Stromal cell of bone marrow (primary cell): ENCODE measurements at places on chromosomes 6 and 20.

DNA sequence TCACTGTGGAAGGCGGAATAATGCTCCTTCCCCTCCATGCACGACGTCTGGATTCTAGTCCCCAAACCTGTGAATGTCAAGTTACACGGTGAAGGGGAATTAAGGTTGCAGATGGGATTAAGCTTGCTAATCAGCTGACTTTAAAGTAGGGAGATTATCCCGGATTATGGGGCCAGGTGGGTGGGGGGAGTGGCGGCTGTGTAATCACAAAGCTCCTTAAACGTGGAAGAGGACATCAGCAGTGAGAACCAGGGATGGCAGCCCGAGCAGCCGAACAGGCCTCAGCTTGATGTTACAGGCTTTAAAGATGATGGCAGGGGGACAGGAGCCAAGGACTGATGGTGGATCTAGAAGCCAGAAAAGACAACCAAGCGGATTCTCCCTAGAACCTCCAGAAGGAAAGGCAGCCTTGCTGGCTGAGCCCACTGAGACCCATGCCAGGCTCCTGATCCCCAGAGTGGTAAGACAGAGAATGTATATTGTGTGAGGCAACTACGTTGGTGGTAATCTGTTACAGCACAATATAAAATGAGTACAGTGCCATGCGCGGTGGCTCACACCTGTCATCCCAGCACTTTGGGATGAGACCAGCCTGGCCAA lies 117.5 kb downstream of the SCML4 start:
- DNase-seq, result no peak

- no peak for DNase-seq
Observed at GRCh38 chr6:46476301-46476700, 14.9 kb downstream of the RCAN2 start.

GRCh38 chr6:116101302-116101718 lies 657 bp downstream of the NT5DC1 start:
- no peak for DNase-seq

DNA sequence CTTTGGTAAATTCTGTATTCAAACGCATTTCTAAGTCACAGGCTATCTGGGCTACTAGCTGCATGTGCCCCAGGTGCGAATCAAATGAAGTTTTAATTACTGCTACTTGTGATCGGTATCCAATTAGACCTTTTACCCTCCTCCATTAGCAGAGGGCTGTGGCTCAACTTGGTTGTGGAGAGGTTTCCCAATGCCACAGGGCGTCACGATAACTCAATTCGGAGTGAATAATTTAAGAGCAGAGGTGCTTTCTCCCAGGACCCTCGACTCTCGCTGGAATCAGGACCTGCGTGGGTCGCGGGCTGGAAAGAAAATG lies 640 bp downstream of the SAYSD1 start:
- no peak for DNase-seq

DNA sequence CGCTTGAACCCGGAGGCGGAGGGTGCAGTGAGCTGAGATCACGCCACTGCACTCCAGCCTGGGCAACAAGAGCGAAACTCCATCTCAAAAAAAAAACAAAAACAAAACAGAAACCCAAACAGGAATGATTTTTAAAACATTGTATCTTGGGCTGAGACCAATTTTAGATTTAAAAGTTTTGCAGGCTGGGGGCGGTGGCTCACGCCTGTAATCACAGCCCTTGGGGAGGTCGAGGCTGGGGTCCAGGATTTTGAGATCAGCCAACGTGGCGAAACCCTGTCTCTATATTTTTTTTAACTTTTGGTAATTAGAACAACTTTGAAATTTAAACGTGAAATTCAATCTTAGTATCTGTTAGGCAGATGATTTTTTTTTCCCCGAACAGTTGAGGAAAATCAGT lies 70.5 kb downstream of the AKAP12 start:
- no peak for DNase-seq

- DNase-seq, result no peak
Observed at GRCh38 chr6:146574211-146574610, 24.6 kb upstream of the ADGB start.

DNA sequence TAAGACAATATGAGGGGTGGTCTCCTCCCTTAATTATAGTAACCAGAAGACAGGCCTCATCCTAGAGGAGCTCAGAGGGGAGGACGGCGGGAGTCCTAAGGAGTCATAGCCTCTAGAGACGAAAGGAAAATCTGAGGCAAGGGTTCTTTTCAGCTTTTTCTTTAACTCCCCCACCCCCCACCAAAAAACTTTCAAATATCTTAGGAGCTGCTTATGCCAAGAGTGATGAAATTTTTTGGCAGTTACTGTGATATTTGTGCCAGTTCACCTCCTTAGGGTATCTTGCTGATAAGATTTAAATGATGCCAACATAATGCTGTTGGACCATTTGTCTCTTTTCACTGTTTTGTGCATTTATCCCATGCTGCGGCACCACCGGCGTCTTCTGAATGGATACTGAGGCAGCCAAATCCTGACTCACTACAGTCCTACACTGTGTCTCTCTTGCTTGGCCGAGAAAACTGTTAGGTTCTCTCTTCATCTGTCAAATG lies 44.5 kb upstream of the DSE start:
- no peak for DNase-seq

- peak; percentile 69 for DNase-seq
Observed at GRCh38 chr20:55159230-55159629, 683.8 kb downstream of the DOK5 start.

- no peak for DNase-seq
Observed at GRCh38 chr6:67558985-67559384, 1076.1 kb upstream of the ADGRB3 start.

DNA sequence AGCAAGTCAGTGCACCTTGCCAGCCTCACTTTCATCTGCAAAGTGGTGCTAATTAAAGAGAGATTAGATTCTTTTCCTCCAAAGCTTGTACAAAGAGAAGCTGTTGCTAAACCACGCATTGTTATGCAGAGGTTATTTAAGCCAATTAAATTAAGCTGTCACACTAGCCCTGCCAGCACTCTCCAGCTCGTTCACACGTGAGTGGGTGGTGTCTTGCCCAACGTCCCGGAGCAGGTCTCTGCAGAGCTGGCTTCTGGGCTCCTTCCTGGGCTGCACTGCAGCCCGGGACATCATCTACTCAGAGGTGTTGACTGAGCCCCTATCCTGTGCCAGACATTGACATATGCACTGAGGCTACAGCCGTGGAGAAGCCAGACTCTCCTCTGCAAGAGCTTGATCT lies 401.6 kb upstream of the SULF2 start:
- DNase-seq, result no peak

DNA sequence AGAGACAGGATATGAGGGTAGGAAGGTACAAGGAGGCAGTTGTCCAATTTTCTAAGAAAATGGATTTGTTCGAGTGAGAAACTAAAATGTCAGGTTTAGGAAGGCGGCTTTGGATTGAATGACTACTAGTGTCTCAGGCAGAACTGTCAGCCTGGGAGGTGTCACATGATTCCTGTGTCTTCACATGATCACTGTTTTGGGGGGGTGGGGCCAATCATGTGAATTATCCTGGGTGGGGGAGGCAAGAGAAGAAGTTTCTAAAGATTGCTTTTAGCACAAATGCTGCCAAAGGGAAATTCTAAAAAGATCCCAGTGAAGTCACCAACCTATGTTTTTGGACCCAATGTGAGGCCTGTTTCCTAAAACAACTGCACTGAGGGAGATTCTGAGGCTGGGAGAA lies 2.3 kb downstream of the SIRPA start:
- no peak for DNase-seq

GRCh38 chr6:156190270-156190669 lies 586.9 kb upstream of the ARID1B start:
- DNase-seq, result no peak

DNA sequence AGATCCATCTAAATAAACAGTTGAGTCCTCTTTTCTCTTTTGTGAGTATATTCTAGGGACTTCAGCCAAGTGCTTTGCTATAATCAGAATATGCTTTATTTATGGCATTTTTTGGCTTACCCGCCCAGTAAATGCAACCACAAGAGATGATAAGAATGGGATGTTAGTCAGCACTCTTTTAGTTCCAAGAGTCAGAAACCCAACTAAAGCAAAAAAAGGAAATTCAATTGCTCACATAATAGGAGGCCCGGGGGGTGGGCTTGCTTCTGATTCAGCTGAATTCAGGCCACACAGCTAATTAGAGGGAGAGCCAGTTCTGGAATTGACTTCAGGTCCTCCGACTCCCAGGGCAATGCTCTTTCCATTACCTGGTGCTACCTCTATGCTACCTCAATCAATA lies 250.6 kb downstream of the FARS2 start:
- DNase-seq, result peak; percentile 77

GRCh38 chr6:18400831-18401446 lies 13.8 kb downstream of the RNF144B start:
- no peak for DNase-seq

GRCh38 chr20:13703265-13703664 lies 64.5 kb upstream of the TASP1 start:
- DNase-seq, result no peak

DNA sequence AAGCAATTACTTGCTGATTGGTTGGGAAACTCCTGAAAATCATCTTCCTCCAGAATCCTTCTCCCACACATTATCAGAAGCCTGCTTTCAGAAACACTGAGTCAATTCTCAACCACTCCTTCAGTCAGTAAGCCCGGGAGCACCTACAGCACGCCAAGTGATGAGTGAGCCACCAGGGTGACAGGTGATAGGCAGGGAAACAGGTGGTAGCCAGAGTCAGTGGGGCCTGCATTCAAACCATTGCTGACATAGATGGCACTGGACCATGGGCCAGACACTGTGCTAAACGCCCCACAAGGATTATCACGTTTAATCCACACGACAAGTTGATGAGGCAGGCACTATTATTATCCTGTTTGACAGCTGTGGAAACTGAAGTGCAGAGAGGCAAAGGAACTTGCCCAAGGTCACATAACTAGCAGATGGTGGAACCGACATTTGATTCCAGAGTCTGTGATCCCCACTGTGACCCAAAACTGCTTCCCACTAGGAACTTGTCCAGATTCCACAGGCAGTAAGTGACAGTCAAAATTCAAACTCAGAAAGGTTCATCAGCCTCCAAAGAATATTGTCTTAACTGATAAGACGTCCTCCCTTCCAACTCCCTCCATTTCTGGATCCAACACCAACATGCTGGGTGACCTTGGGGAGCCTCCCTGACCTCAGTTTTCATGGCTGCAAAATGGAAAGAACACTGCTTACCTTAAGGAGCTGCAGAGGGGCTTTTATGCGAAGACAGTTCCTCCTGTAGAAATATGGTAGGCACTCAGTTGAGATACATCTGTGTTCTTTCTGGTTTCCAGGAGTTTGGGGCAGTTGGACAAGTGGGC lies 23.9 kb upstream of the TOP1 start:
- no peak for DNase-seq

DNA sequence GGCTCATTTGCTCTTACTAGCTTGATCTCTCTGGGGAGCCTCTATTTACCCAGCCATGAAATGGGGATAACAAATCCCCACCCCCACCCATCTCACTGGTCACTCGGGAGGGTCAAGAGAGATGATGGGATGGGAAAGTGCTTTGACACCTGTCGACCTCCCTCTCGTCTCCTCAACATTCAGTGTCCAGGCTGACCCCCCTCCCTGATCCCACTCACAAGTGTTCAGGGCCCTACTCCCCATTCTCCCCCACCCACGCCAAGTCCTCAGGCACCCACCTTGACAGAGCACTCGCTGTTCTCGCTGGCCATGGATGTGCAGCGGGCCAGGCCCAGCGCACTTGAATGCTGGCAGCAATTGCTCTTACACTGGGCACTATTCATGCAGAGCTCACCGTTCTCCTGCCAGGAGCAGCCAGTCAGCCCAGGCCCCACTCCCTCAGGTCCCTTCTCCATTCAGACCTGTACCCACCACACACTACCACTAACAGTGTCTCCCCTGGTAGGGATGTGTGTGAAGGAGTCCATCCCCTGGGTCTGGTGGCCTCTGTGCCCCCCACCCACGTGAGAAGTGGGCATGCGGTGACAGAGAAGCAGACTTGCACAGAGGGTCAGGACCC lies 1.6 kb downstream of the CLPS start:
- DNase-seq, result no peak

DNA sequence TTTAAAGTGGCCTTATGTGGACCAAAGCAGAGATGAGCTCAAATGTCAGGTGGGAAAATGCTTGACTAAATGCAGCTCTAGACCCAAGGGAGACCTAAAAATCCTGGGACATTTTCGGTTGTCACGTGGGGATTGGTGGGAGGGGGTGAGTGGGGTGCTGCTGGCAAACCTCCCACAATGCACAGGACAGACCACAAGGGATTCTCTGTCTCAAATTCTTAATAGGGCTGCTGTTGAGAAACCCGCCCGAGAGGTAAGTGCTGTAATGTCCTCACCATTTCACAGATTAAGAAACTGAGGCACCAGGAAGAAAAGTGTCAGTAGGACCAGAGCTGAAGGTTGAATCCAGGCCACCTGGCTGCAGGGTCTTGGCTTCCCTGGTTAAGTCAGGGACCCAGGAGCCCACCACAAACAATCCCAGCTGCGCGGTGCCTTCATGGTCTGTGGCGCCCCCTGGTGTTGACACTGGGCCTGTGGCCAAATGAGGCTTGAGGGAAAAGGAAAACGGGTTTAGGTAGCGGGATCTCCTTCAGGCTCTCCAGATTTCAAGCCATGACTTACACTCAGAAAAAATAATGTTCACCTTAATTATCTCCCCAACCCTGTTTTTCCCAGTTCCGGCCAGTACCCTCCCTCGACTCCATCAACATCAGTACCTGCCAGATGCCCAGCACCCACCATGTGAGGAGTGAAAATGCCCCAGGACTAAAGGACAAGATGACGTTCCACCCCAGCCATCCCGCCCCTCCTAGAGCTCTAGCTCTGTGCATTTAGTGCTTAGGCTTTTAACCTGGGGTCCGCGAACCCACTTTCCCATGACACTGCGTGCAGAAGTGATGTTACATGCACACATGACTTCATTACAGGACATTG lies 7.2 kb downstream of the HLA-G start:
- DNase-seq, result no peak

- DNase-seq, result no peak
Observed at GRCh38 chr6:97665446-97665845, 382.4 kb upstream of the MMS22L start.

DNA sequence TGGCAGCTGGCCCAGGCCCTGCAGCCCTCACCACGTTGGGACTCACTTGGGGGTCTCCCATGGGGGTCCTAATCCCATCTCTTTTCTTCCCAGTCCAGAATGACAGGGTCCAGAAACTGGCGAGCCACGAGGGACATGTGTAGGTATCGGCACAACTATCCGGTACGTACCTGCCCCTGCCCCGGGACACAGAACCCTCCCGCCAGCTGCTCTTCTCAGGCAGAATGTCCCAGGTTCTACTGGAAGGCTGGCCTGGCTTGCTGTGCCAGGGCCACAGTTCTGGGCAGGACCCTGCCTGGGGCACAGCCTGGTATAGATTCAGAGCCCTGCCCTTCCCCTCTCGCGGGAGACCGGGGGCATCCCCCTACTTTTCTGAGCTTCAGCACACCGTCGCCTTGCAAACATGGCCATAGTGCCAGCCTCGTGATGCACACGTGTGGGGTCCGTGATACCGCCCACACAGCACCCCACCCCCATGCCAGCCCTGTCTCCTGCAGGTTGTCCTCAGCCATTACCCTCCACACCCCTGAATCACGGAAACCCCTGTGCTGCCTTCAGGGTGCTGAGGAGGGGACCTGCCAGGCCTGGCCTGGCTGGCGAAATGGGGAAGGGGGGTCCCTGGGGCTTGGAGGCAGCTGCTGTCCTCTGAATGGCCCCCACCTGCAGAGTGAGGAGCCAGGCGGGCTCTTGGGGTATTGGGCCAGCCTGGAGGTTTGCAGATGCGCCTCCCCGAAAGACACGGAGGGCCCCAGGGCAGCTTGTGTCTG lies 3.0 kb downstream of the OGFR start:
- no peak for DNase-seq
